ENCODE measurements at places on chromosomes 11 and 22.

DNA sequence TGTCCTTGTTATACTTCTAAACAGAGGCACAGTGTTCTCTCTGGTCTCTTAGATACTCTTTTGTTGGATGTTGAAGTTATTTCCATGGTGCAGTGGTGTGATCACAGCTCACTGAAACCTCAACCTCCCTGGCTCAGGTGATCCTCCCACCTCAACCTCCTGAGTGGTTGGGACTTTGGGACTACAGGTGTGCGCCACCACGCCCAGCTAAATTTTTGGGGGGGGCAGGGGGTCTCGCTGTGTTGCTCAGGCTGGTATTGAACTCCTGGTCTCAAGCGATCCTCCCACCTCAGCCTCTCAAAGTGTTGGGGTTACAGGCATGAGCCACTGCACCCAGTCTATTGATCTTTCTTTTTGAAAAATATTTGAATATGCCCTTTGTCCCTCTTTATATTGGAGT, 14.9 kb downstream of the ZNF74 start:
- DNase-seq, result no peak

- peak; percentile 56 for DNase-seq
These were observed 612 bp downstream of the XBP1 start for GRCh38 chr22:28799606-28800307.

GRCh38 chr11:96130061-96130620, 206.2 kb upstream of the MTMR2 start:
- DNase-seq, result no peak

GRCh38 chr11:123143476-123143875, 51.6 kb downstream of the CLMP start:
- no peak for DNase-seq

- DNase-seq, result no peak
These were observed 56.1 kb upstream of the GRAMD1B start for GRCh38 chr11:123373754-123374621.

DNA sequence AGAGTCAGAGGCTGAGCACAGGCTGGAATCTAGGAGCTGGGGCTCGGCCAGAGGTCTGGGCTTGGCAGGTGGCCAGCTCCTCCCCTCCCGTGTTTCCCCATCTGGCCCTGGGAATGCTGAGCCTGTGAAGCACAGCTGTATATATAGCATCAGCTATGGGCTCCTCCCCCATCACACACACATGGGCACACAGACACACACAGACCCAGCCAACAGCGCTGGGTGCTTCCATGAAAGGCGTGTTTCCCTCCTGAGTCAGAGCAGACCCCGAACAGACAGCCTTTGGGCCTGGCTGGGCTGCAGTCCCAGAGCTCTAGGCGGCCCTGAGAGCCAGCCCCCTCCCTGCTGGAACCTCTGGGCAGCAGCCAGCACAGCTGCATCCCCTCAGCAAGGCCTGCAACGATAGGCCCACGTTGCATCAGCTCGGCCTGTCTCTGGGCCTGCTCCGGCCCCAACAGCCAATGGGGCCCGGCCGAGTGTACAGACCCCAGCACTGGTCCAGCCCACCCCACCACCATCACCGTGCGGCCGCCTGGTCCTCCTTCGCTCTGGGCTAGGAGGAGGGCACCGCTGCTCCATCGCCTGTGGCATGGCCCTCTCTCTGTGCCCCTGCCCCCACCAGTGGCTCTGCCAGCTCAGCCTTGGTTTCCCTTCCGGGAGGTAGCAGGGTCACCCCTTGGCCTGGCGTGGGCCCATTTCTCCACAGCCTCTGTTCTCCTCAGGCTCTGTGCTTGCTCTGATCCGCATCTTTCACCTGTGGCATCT, 7.6 kb upstream of the SERPINH1 start:
- DNase-seq, result peak; percentile 100

- DNase-seq, result peak; percentile 51
These were observed at the start of gene NR1H3 for GRCh38 chr11:47257517-47258316. NR1H3 (plus strand) TSS chr11:47257996; CDS start chr11:47259217, 1,221 bp downstream.

GRCh38 chr11:78583889-78584288, 9.2 kb upstream of the NARS2 start:
- DNase-seq, result no peak

- peak; percentile 53 for DNase-seq
These were observed 725.0 kb downstream of the ETS1 start for GRCh38 chr11:127862406-127862805.

DNA sequence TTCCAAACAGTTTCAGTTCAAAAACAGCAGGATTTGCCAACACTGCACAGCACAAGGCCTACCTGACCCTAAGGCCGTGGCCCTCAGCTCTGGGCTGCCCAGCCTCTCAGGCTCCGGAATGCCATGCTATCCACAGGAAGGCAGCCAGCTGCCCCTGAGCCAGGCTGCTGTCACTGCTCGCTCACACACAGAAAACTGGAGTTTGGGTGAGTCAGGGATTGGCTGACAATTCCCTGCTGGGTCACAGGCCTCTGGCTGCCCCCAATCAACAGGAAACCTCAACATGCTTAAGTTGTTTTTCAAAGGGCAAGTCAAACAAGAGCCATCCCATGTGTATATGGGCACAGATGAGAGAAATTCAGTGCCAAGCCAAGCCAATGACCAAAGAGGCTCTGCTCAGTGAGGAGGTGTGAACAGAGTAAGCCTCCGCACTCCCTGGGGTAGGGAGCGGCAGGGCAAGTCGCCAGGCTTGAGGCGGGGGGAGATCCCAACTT, 50.2 kb downstream of the RPL27A start:
- DNase-seq, result peak; percentile 82
